ENCODE measurements at places on chromosomes 4 and X. TPM values are rescaled to one million over a fixed set of nuclear protein-coding genes. Genes with fewer than 3 reads are reported as not detected.

Gene ZNF718
- total RNA-seq: 13.2 TPM

GRCh38 chr4:148779771-148780170 lies 337.6 kb upstream of the NR3C2 start:
- DNase-seq: peak; percentile 14

DNA sequence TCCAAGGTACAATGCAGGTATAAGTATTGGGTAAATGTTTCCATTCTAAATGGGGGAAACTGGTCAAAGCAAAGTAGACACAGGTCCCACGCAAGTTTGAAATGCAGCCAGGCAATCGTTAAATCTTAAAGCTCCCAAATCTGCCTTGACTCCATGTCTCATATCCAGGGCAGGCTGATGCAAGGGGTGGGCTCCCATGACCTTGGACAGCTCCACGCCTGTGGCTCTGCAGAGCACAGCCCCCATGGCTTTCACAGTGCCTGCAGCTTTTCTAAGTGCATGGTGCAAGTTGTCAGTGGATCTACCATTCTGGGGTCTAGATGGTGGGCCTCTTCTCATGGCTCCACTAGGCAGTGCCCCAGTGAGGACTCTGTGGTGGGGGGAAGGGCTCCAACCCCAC lies 436.4 kb downstream of the DMD start:
- no peak for DNase-seq

Gene NLGN4X
- total RNA-seq: not detected
